Dermis microvascular lymphatic vessel endothelial cell (primary cell): ENCODE measurements at places on chromosomes 4 and X. TPM values are rescaled to one million over a fixed set of nuclear protein-coding genes. Genes with fewer than 3 reads are reported as not detected.

Gene XAGE1A
- not detected in 2 replicates for total RNA-seq

Gene NPY1R
- total RNA-seq, result 0.13 TPM in 1 of 2 replicates, not detected in the other

Gene MBNL3
- total RNA-seq, result 0.26 and 0.38 TPM in 2 replicates

Gene SULT1E1
- 0.89 and 2.3 TPM in 2 replicates for total RNA-seq
